ENCODE measurements at places on chromosomes 2 and 18.

- DNase-seq, result no peak
Measured at GRCh38 chr2:128901572-128902391, 583.1 kb upstream of the HS6ST1 start.

DNA sequence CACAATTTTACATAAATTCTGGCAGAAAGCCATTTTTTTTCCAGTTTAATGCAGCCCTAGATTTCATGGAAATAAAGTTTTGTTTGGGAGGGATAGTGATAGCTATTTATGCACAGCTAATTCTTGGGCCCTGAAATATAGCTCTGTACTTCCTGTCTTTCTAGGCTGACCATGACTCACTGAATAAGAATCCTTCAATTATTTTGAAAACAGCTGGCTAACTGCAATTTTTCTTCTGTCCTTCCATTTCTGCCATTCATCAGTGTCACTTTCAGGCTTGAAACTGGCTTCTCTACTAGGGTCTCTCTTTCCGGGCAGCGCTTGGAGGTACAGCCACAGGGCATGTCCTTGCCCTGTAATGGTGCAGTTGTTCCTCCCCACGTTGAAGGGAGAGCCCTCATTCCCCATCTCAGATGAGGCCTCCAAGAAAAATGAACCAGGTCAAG lies 97.1 kb upstream of the TMEM178A start:
- DNase-seq, result no peak

GRCh38 chr2:144703852-144704708 lies 184.2 kb upstream of the ZEB2 start:
- no peak for DNase-seq

- no peak for DNase-seq
Measured at GRCh38 chr18:49959176-49959575, 145.8 kb upstream of the ACAA2 start.

- DNase-seq, result no peak
Measured at GRCh38 chr2:101980368-101980767, 11.4 kb upstream of the IL1R2 start.

Data from stimulated activated CD8-positive, alpha-beta memory T cell treated with anti-CD3 and anti-CD28 coated beads, Interleukin-2, amount 100 ng/mL, for 1 hour (primary cell).